ENCODE measurements at places on chromosomes 5 and 9.

DNA sequence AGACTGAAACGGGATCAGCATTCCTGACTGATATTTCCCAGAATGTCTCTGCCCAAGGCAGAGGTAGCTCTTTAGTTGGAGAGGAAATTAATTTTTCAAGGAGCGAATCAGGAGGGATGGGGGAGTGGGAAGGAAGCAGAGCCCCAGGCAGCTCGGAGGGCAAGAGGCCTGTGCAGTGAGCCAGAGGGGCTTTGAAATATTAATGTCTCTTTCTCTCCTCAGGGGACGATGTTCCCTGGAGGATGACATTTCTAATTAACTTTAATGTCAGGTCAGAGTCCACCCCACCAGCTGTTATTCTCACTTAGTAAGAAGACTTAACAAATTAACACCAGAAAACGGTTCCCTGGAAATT lies 45.6 kb downstream of the SLC6A7 start:
- no peak for DNase-seq

- no peak for DNase-seq
Observed at GRCh38 chr5:133736512-133736911, 124.2 kb upstream of the FSTL4 start.

DNA sequence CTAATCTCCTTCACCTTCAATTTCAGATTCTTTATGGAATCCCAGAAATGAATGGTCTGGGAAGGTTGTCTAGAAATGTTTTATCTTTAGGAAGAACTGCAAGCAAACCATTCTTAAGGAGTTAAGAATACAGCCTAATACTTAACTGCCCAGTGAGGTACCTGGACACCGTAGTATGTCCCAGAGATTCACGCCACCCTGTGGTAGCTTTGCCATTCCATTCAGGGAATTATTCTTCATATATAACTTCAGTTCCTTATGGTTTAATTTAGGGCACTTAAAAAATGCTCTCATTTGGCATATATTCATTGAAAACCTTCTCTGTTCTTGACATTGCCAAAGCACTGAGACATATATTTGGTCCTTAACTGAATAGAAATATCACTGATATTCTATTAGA lies 49.7 kb downstream of the ACTBL2 start:
- no peak for DNase-seq

DNA sequence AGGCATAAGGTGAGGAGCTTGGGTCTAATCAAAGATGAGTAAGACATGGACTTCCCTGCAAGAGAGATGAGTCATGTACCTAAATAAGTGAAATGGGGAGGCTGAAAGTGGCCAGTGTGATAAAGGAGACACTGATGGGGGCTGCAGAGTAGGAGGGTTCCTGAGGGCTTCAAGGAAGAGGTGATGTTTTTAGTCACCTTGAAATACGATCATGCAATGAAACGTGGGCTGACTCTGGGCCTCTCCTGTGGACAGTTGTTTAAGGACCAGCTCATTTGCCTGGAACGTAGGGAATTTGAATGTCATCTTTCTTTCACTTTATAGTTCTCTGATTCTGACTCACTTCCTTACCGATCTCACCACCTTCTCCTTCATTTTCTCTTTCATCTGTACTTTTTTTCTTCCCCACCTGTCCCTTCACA lies 49.6 kb upstream of the CPLX2 start:
- no peak for DNase-seq

DNA sequence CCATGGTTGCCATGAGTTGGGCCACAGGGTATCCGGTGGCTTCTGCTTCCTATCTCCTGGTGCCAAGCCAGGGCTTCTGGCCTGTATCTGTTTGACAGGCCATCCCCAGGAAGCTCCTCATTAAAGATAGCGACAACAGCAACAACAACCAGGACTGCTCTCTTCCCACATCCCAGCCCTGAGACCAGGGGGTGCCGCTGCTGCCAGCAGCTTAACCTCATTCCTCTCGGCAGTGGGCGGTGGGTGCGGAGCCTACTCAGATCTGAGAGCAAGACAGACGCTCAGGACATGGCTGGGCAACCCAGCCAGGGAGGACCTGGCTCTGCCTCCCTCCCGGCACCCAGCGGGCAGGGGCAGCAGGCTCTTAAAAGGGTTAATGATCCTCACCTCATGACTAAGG lies 98.3 kb downstream of the PSD2 start:
- no peak for DNase-seq

DNA sequence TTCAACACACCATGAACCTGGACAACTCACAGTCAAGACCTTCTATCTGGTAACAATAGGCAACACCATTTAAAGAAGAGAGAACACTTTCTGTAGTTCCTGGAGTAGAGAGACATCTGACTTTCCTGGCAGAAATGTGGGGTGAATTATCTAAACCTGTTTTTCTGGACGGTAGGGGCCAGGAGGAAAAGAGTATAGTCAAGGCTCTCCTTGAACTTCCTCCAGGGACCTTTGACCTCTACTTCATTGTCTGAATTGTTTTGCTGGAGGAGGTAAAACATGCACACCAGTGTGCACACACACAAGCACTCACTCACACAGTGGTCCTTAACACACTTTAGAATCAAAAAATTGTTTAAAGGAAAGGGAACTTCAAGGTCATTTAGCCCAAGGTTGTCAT lies 13.2 kb downstream of the S100Z start:
- DNase-seq: no peak

- DNase-seq: no peak
Observed at GRCh38 chr5:34009610-34010009, 1.8 kb upstream of the AMACR start.

- no peak for DNase-seq
Observed at GRCh38 chr5:69206528-69207190, 17.3 kb downstream of the CENPH start.

DNA sequence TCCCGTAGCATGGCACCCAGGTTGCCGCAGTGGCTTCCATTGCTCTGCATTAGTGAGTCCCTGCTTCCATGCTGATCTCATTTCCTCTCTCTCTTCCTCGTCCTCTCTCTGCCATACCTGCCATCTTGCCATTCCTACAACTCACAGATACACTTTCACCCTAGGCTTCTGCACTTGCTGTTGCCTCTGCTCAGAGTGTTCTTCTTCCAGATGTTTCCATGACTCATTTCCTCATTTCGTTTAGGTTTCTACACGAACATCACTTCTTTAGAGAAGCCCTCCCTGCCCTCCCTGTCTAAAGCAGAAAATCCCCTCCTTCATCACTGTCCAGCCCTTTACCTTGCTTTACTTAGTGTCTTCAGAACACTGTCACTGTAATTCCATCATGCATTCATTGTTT lies 115.2 kb upstream of the WWC1 start:
- DNase-seq: no peak

DNA sequence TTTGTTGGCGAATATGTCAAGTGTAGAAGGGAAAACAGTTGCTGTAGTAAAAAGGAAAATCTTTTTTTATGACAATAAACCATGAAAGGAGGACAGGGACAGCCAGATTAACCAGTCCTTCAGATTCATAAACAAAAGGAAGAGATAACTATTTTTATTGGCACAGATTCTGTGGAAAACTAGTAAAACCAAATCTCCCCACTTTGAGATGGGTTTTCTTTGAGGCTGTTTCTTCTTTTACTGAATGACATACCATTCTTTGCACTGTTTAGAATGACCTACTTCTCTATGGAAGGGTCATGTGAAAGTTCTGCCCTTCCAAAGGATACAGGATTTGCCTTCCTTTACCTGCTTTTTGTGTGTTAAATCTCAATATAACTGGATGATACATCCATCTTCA lies 13.7 kb downstream of the CAST start:
- DNase-seq: no peak

- DNase-seq: peak; percentile 61
Observed at GRCh38 chr9:20623021-20623747, 885 bp upstream of the MLLT3 start.

DNA sequence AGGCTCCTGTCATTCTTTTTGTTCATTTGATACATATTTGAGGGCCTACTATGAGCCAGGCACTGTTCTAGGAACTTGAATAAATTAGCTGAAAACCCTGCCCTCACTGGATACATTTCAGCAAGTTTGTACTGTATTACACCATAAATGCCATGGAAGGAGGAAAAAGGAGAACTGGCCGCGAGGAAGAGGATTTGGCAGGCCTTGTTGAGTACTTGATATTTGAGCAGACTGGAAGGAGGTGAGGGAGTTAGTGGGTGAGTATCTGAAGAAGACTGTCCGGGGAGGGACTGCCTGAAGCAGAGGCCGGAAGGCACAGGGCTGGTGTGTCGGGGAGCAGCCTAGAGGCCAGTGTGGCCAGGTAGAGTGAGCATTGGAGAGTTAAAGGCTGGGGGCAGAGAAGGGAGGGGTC lies 4.5 kb downstream of the SNX30 start:
- no peak for DNase-seq

GRCh38 chr9:21294904-21295538 lies 10.1 kb downstream of the IFNA5 start:
- DNase-seq: no peak

- no peak for DNase-seq
Observed at GRCh38 chr5:52751137-52751536, 36.6 kb upstream of the ITGA1 start.

DNA sequence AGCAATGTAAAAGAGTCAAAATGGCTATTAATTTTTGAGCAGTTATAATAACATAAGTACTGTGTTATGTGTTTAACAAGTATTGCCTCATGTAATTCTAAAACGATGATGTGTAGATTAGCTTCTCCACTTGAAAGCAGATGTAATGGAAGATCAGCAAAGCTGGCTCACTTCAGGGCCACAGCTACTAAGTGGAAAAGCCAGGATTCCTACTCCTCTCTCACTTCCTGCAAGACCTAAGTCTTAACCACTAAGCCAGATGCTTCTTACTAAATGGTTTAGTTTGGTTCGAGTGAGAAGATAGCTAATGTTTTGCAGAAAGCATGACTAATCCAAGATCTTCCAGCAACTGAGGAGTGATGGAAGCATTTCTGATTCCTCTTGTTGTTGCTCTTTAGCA lies 15.7 kb upstream of the TNC start:
- no peak for DNase-seq

DNA sequence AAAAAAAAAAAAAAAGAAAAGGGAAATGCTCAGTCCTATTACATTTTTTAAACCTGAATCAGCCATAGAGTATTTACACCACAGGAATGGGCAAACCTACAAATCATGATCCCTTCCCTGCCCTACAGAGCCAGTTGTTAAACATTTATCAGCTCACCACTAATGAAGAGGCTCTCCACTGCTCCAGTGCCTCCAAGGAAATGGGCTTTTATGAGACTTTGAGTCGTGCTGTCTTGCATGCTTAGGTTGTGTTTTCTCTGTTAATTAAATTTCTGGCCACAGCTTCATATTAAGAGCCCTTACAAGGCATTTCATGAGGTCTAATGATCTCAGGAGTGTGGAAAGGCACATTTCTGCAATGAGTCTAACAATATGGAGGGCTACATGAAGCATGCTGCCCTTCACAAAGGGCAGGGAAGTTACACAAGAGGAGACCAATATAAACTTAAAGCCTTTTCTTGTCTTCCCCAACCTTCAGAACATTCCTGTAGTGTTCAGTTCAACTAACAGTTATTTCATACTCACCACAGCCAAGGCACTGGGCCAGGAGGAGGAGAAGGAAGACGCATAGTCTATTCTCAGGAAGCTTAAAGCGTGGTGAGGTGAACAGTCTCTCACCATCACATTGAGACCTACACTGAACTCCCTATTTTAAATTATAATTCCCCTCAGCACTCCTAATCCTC lies 140.1 kb upstream of the ABCA1 start:
- DNase-seq: no peak

DNA sequence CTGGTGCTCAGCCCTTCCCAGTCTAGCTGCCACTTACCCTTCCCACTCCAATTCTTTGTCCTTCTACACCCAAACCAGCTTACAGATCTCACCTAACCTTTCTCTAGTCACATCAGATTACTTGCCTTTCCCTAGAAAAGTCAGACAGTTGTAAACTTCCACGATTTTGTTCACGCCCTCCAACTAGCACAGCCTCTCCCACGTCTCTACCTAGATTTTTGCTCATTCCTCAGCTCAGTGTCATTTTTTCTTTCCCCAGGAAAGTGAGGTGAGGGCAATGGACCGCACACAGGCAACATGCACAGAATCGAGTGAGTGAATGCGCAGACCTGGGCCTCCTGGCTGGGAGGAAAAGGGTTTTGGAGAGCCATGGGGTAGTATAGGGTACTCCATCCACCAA lies 20.9 kb upstream of the PRUNE2 start:
- no peak for DNase-seq

- DNase-seq: no peak
Observed at GRCh38 chr9:21102305-21102704, 24.6 kb upstream of the IFNB1 start.

- no peak for DNase-seq
Observed at GRCh38 chr9:100379862-100380261, 27.1 kb upstream of the TEX10 start.

DNA sequence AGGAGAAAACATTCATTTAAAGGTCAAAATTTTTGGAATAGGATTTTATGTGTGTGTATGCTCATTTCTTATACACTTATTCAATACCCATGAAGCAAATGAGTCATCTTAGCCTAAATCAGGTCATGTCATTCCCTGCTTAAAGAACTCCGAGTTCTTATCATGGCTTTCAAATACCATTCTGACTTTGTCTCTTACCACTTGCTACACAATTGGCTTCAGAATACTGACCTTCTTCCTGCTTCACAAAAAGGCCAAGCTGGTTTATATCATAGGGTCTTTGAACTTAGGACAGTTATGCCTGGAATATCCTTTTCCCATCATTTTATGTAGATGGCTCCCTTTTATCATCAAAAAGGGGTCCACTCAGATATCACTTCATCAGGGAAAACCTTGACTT lies 652.2 kb upstream of the WWC1 start:
- no peak for DNase-seq

GRCh38 chr5:137113161-137113560 lies 386.0 kb downstream of the SPOCK1 start:
- no peak for DNase-seq

DNA sequence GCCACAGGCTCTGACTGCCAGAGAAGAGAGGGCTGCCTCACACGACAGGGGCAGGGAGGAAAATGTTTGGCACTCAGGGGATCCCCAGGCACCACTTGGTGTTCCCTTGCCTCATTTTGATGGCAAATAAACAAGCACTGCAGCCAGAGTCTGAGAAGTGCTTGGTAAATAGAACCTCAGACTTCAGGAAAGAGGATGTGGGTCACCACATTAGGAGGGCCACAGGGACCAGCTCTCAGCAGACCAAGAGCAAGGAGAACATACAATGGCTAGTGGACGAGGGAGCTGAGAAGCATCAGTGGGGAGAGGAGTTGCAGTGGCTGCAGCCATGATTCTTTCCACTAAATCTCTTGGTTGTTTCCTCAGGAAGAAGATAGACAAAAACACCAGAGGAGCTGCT lies 413.9 kb downstream of the GADD45G start:
- DNase-seq: no peak

DNA sequence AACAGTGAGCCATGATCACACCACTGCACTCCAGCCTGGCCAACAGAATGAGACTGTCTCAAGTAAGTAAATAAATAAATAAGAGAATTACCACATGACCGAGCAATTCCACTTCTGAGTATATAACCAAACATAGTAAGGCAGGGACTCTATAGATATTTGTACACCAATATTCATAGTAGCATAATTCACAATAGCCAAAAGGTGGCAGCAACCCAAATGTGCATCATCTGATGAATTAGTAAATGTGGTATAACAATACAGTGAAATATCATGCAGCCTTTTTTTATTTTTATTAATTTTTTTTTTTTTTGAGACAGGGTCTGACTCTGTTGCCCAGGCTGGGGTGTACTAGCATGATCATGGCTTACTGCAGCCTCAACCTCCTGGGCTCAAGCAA lies 33.1 kb downstream of the ALDH7A1 start:
- no peak for DNase-seq

- DNase-seq: no peak
Observed at GRCh38 chr5:142521706-142522105, 164.2 kb downstream of the FGF1 start.

GRCh38 chr9:85927076-85927475 lies 13.9 kb upstream of the NAA35 start:
- DNase-seq: no peak
